NCI-H2029 treated with DMSO at 0.1 percent for 48 hours (cell line): ENCODE measurements at places on chromosomes 16 and 17.

- DNase-seq: no peak
These were observed 23.4 kb downstream of the HAPSTR1 start for GRCh38 chr16:9114842-9115241.

DNA sequence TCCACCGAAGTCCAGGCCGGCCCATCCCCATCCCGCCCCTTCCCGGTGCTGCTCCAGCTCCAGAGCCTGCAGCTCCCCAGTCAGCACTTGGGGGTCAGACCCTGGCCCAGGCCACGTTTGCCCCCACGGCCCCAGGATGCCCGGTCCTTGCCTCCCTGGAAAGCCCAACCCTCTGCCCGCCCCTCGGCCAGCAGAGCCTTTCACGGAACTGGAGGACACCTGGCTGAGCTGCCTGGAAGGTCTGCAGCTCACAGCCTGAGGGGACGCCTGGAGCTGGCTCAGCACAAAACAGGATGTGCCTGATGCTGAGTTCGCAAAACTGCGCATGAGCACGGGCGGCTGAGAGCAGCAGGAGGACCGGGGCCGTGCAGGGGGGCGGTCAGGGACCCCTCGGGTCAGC lies 29.7 kb upstream of the SSTR5 start:
- DNase-seq: no peak

DNA sequence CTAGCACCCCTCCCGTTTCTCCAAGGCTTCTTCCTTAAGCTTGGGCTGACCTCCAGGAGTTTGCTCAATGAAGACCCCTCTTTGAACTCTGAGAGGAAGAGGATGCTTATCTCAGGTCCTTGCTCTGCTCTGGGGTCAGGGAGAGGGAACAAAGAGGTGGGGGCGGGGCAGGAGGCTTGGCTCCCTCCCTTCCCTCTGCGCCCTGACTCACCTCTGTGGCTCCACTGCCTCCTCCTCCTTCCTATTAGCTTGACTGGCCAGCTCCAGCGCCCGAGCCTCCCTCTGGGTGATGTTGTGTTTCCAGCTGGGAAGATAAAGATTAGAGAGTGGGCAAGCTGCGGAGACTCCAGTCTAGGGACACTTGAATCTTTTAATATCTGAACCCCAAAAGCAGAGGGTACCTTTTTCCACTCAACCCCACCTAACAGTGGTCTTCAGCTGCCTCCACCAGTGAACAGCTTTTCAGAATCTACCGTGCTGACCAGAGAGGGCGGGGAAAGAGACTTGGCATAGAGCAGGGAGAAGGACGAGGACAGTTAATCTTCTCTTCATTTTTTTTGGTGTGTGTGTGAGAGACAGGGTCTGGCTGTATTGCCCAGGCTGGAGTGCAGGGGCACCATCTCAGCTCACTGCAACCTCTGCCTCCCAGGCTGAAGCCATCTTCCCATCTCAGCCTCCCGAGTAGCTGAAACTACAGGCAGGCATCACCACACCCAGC lies 6.7 kb downstream of the GIP start:
- no peak for DNase-seq

DNA sequence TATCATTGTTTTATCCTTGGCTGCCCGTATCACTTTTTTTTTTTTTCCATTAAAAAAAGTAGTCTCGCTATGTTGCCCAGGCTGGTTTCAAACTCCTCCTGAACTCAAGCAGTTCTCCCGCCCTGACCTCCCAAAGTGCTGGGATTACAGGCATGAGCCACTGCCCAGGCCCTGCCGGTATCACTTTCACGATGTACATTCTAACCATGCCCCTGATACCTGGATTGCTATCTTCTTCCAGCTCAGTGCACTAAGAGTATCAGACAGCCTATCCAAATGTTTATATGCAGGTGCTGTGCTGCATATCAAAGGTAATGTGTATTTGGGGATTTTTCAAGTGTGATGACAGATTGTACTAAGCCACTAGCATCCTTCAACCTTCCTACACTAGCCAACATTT lies 14.2 kb downstream of the MOSMO start:
- DNase-seq: no peak

GRCh38 chr16:9772526-9773225 lies 409.6 kb downstream of the GRIN2A start:
- no peak for DNase-seq

DNA sequence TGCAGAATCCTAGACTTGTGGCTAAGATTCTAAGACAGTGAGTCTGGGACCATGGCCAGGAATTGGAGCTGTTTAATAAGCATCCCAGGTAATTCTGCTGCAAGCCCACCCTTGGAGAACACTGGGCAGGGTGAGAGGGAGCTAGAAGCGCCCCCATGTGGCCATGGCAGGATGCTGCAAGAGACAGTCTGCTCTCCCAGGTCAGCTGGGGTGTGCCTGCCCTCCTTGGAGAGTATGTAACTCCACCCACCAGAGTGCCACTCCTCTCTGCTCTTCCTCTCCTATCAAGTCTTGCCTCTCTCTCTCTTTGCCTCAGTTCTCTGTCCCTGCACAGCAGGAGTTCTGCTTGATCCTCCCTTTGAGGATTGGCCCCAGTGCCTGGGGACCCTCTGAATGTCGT lies 14.9 kb downstream of the RCVRN start:
- no peak for DNase-seq

DNA sequence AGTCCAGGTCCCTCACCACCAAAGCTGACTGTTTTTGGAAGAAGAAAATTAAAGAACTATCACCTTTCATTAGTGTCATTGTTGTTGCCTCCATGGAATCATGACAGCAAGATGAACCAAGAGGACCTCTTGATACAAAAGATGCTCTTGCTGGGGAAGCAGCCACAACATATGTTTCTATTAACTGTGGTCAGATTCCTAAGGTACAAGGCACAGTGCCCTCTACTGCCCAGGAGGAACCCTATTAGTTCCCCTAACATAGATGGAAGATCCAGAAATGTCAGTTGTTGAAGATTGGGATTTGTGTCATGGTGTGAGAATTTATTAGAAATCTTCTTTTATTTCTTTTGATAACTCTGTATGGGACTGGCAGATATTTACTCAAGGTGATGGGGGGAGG lies 188.2 kb upstream of the ANKFN1 start:
- no peak for DNase-seq

DNA sequence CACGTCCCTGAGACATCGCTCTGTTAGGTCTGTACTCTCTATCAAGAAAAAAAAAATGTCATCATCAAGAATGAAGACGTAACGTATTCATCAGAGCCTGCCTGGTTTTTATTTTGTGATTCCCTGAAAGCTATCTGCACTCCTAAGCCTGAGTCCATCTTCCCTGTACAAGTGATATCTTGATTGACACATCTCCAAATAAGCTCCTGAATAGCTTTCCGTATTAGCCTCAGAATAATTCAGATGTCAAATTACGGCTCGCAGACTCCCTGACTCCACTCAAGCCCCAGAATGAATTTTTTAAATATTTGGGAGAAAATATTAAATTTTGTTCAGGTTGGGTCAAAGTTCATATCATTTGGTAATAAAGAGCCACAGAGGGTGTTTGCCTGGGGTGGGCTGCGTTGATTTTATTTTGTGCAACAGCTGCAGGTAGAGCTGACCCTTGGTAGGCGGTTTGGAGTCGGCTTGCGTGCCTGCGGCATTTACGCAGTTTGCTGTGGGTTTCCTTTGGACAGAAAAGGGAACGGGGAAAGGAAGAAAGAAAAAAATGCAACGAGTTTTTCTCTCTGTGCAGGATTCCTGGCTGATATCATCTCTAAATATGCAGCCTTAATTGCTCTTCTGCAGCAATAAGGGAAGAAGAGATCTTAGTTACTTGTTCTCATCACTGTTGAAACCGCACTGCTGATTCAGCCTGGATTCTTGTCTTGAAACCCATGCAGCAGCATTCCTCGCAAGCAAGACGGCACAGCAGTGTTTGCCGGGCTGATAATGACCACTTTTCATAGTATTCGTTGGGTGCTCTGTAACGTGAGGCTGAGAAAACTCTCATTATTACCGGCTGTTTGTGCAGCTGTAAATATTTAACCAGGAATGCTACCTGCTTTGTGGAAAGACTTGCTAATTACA lies 114.7 kb downstream of the IRX3 start:
- DNase-seq: no peak

- no peak for DNase-seq
These were observed 216.4 kb upstream of the DYNLRB2 start for GRCh38 chr16:80324371-80324770.

- no peak for DNase-seq
These were observed 172.3 kb downstream of the KATNIP start for GRCh38 chr16:27722207-27722606.

- DNase-seq: no peak
These were observed 125.5 kb upstream of the IRX3 start for GRCh38 chr16:54412037-54412436.

GRCh38 chr16:4685776-4686496 lies 7.4 kb upstream of the NUDT16L1 start:
- no peak for DNase-seq

- no peak for DNase-seq
These were observed 1.4 kb upstream of the ALDOA start for GRCh38 chr16:30063893-30064728.

DNA sequence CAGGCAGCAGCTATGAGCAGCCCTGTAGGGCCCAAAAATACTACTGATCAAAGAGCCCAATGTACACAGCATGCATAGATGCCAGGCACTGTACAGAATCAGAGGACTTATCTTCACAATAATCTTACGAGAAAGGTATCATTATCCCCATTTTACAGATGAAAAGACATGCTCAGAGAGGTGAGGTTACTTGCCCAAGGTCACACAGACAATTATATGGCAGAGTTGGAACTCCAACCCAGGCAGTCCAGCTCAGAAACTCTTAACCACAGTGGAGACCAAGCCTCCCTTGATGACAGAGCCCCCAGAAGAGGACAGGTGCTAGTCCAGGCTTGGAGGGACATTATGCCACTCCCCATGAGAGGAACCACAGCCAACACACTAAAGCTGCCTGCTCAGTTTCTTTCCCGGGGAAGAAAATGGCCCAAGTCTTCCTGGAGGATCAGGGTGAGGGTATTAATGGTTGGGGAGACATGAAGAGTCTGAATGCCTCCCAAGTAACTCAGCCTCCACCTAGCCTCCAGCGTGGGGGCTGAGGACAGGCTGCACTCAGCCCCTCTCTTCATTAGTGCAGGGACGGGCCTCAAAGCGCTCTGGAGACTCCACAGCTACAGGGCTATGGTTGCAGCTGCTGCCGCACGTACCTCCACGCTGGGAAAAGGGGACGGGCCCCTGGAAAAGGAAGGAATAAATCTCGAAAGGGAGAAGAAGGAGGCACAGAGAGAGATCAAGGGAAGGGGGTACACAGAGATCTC lies 826 bp downstream of the UNC119 start:
- DNase-seq: no peak

DNA sequence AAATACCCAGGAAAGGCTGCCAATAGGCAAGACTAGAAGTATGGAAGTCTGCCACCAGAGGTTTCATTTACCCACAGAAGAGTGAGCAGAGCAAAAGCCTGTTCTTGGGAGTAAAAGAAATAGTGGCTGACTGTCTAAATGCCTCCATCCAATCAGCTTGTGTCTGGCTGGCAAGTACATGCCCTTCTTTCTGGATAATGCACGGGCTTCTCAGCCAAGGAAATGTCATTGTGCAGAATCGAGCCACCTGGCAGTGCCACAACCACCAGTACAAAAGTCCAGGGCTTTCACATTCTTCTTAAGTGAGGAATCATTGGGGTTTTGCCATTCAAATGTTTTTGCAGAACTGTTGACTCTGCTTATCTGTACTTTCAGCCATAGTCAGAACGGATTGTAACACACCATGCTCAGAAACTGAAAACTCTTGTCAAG lies 10.1 kb upstream of the ERCC4 start:
- DNase-seq: no peak

GRCh38 chr17:11565591-11565990 lies 32.7 kb upstream of the DNAH9 start:
- no peak for DNase-seq

- DNase-seq: no peak
These were observed 38.2 kb downstream of the GPRC5B start for GRCh38 chr16:19846436-19846835.

DNA sequence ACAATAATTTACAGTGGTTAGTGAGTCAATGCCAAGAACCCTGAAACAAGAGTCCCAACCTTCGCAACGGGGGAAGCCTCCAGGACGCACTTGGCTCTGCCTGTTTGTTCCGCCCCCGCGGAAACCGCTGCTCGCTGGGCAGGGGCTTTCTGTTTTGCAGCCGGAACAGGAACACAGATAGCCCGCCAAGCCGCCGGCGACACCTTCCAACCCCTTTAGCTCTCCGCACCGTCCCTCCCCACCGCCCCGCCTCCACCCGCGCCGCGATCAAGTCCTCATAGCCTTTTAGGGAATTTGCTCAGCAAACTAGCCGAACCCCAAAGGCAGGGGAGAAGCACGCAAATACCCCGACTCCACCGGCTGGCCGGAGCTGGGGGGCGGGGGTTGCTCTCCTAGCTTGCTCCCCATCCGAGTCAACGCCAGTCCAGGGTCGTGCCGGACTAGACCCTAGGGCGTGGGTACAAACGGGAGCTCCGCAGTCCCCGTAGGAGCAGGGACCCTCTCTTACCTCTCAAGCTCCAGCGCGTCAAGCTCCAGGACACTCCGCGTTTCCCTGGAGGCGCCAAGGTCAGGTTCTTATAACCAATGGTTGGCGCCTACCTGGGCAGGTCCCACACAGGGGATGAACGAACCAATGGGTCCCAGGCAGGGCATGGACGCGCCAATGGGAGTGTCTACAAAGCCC lies at the start of gene SLFN13:
TSS of gene SLFN13 (minus strand) at position 553 of the 685 bp plus-strand sequence. CDS start 3,086 bp downstream, outside the sequence.
- DNase-seq: peak; percentile 66

GRCh38 chr16:66026211-66026610 lies 340.3 kb upstream of the CDH5 start:
- no peak for DNase-seq

DNA sequence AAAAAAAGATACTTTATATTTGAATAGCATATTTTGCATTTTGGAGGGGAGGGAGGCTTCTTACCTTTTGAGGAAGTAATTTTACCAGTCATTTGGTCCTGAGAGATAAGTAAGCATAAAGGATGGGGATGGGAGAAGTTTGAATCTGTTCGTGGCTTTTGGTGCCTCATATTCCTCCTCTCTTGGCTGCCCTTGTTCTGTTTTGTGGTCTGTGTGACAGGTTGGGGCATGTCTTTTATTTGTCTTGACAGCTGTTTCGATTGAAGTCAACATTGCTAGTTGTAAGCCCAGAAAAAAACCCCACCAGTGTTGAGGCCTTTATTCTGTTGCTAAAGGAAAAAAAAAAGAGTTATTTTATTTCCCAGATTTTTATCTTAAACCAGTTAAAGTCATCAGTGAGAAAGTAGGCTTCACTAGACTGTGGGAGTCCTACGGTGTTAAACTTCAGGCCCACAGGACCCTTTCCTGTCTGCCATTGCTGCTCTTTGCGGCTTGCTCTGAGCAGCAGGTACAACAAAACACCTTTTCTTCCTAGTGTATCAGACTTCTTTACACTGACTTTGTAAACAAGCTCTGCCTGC lies 11.4 kb downstream of the SLC7A6 start:
- DNase-seq: no peak

GRCh38 chr17:79923974-79924638 lies 84.9 kb upstream of the CBX4 start:
- DNase-seq: no peak

- no peak for DNase-seq
These were observed 2.4 kb downstream of the BRICD5 start for GRCh38 chr16:2208308-2208707.

- no peak for DNase-seq
These were observed 122.6 kb downstream of the USP22 start for GRCh38 chr17:20920095-20920814.
